H1 (cell line): ENCODE measurements at places on chromosomes 1 and 21.

DNA sequence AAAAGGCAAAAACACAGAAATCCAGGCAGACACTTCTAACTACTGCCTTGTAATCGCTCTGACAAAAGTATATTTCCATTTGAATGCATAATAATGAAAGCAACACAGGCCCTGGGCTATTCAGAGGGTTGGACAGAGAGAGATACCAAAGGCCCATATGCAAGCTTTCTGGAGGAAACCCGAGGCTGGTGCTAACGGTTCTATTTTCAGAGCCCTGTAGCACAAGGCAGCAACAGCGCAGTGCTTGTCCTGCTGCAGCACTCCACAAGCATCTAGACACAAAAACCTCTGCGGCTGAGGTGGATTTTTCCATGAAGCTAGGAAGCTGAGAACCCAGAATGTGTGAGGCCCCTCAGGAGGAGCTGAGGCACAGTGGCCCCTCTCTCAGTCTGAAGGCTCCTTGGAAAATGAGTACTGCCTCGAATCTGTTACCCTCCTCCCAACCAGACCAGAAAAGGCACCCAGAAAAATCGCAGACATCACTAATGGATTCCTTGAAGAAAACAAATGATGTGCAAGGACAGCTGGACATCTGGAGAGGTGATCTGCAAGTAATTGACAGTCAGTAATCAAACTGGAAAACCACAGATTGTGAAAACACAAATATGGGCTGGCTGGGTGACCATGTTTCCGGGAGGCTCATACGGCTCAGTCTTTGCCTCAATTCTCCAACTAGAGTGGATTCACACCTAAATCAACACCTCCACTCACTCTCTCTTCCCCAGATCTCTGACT is 54.0 kb downstream of the COLGALT2 start:
- DNase-seq, result no peak

DNA sequence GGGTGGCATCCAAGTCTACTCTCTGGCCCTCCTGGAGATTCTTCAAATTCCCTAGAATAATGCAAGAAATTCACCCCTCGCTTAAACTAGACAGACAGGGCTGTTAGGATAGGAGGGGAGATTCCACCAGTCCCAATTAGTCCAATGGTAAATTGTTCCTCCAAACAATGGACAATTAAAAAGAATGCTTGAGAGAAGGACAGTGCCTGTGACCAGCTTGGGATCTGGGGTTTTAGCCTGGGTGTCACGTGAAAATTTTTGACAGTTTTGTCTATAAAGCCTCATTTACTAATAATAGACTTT is 177.7 kb upstream of the RAB4A start:
- DNase-seq, result no peak

GRCh38 chr1:236809148-236809547 is 14.1 kb downstream of the MTR start:
- DNase-seq, result no peak

DNA sequence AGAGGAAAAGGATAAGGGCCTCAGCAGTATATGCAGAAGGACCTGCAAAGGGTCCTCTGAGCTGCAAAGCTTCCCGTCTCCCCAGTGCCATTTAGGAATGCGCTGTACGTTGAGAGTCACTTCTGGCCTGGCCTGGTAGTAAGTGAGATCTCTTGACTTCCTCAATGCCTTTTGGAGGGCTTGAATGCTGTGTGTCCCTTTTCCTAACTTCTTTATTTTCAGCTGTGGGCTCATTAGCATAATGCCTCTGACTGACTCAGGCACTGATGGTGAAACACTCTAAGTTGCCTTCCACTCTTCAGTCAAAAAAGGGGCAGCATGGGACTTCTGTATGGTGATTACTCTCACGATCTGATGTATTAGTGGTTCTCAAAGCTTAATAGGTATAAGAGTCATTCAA is 49.9 kb downstream of the XCL1 start:
- DNase-seq, result no peak

- DNase-seq, result no peak
Observed at GRCh38 chr1:116311193-116311592, 61.9 kb upstream of the ATP1A1 start.
